ENCODE measurements at places on chromosomes 4 and X.

- DNase-seq, result no peak
These were observed 278.3 kb downstream of the SPRY1 start for GRCh38 chr4:123674762-123675465.

DNA sequence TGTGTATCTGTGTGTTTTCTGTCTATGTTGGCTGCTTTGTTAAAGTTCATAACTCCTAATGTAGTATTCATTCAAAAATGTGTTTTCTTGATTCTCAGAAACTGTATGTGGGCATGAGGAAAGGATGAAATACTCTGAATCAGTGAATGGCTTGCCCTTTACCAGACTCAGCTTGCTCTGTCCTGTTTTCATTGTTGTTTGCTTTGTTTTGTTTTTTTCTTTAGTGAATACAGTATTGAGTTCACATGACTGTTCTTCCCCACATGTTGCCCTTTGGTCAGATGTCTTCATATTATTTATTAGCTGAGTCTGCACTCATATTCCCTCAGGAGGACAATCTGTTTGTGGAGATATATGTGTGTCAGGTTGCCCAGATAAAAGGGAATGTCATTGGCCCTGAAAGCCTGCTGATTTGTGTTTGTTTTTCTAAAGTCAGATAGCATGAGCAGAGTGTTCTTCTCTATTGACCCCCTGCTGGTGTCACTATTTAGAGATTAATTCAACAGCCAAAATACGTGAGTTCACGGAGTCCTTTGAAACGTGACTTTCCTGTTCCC lies 1184.4 kb downstream of the RPA4 start:
- no peak for DNase-seq

DNA sequence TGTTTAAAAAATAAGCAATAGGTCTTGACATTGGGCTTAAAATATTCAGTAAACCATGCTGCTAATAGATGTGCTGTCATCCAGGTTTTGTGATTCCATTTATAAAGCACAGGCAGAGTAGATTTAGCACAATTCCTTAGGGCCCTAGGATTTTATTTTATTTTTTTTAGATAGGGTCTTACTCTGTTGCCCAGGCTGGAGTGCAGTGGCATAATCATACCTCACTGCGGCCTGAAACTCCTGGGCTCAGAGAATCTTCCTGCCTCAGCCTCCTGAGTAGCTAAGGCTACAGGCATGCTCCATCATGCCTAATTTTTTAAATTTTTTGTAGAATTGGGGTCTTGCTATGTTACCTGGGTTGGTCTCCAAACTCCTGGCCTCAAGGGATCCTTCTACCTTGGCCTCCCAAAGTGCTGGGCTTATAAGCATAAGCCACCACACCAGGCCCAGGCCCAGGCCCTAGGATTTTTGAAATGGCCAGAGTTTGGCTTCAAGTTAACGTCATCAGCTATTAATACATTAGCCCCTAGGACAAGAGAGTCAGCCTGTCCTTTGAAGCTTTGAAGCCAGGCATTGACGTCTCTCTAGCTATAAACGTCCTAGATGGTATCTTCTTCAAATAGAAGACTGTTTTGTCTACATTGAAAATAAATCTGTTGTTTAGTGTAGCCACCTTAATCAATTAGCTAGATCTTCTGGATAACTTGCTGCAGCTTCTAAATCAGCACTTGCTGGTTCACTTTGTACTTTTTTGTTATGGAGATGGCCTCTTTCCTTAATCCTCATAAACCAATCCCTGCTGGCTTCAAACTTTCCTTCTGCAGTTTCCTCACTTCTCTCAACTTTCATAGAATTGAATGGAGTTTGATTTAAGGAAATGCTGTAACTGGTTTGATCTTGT lies 35.8 kb downstream of the EIF2S3 start:
- DNase-seq, result no peak

GRCh38 chrX:71239781-71240180 lies 14.2 kb downstream of the ZMYM3 start:
- no peak for DNase-seq

DNA sequence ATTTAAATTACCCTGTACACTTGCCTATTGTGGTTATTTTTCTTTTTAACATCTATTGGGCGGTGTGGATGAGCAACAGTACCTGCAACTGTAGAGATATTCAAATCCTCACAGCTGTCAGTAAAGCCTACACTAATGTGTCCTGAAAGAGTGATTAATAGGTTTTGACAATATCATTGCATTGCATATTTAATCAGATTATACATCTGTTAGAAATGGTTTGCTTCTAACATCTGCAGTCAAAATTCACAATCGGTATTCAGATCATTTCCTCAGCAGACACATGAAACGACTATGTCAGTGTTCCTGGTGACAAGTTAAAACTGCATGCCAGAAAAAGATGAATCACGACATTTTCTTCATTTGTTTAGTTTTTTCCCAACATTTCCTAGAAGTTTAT lies 254.6 kb upstream of the EPHA5 start:
- no peak for DNase-seq

- no peak for DNase-seq
These were observed 163.2 kb downstream of the KDM6A start for GRCh38 chrX:45036161-45036560.

GRCh38 chr4:26021417-26022345 lies 107.7 kb downstream of the SMIM20 start:
- DNase-seq, result no peak

DNA sequence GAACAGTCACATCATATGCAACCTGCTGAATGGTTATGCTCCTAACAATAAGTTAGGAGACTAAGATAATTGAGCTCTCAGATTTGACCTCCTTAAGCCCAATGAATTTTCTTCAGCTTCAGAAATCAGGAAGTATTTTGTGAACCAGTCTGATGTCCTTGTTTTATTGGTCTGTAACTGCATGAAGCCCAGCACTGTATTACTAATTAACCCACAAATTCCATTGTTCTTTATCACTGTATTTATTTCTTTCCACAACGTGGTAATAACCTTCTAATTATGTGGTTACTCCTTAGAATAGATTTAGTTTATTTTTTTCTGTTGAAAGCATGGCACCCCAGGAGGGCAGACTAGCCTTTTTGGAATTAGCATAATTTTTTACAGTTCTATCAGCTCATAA lies 3.9 kb upstream of the MFAP3L start:
- DNase-seq, result no peak

GRCh38 chr4:184417802-184418511 lies 56.4 kb downstream of the IRF2 start:
- no peak for DNase-seq

- no peak for DNase-seq
These were observed 242.5 kb upstream of the PUDP start for GRCh38 chrX:7390441-7390840.

GRCh38 chr4:11805842-11806241 lies 377.1 kb upstream of the HS3ST1 start:
- no peak for DNase-seq

- DNase-seq, result no peak
These were observed 792.2 kb downstream of the ADGRL3 start for GRCh38 chr4:61992351-61992750.

DNA sequence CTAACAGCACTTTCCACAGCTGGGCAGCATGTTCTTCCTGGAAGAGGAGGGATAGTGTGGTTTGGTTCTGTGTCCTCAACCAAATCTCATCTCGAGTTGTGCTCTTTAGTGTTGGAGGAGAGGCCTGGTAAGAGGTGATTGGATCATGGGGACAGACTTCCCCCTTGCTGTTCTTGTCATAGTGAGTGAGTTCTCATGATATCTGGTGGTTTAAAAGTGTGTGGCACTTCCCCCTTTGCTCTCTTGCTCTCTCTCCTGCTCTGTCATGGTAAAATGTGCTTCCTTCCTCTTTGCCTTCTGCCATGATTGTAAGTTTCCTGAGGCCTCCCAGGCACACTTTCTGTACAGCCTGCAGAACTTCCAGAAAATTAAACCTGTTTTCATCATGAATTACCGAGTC lies 133.7 kb upstream of the NDP start:
- DNase-seq, result no peak

GRCh38 chr4:165402375-165402774 lies 23.6 kb downstream of the CPE start:
- no peak for DNase-seq

DNA sequence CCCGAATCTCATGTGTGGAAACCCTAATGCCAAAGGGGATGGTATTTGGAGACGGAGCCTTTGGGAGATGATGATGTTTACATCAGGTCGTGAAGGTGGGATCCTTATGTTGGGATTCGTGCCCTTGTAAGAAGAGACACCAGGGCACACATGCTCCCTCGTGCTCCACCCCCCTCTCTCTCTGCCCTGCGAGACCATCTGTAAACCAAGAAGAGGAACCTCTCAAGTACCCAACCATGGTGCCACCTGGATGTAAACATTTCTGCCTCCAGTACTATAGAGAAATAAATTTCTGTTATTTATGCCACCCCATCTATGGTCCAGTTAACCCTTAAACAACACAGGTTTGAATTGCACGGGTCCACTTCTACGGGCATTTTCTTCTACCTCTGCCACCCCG lies 179.4 kb downstream of the DHRSX start:
- DNase-seq, result no peak

DNA sequence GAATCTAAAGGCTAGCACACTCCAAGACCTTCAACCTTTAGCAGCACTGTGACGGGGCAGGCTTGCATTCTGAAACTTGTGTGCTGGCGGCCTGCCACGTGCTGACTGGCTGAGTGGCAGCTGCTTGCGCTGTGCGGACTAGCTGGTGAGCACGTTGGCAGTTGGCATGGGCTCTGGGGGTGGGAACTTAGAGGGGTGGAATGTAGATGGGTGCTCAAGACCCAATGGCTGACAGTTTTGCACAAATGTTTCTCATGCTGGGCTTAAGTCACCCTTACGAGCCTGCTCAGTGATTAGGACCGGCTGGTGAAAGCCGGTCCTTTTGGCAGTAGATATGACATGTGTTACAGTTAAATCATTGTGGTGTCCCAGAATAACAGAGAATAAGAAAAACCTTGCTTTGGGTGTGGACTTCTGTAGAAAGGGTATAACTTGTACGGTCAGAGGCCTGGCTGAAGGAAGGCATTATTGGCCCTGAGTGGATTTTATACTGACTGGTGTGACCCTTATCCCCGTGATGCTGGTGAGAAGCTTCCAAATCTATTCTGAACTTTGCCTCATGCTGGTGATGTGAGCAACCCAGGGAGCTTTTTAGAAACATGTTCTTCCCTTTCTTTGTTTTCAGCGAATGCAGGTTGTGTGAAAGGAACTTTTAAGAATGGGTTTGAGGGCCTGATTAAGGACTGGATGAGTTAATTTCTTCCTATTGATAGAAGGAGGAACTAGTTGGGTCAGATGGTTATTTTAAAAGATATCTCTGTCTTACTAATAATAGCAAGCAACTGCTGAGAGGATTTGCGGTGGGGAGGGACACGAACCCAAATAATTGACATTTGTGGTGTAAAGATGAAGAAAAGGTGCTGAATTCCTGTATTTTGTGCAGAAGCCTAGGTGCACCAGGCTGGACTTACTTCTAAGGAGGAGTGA lies 107.4 kb upstream of the SLC4A4 start:
- DNase-seq, result no peak

- DNase-seq, result no peak
These were observed 38.6 kb downstream of the TMEM150C start for GRCh38 chr4:82523179-82523578.

DNA sequence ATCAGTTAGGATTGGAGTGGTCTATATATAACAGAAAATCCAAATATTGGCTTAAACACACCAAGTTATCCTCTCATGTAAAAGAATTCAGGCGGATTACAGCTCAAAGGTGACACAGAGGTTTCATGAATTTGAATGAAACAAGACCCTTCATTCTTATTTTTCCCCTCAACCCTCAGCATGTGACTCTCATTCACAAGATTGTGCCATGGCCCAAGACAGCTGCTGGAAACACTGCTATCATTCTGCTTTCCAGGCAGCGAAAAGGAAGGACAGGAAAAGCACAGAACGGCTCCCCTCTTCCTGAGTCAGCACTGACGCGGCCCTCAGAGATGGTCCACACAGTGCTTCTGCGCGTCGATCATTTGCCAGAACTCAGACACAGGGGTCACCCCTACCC lies 891.0 kb upstream of the FRG1 start:
- DNase-seq, result no peak

DNA sequence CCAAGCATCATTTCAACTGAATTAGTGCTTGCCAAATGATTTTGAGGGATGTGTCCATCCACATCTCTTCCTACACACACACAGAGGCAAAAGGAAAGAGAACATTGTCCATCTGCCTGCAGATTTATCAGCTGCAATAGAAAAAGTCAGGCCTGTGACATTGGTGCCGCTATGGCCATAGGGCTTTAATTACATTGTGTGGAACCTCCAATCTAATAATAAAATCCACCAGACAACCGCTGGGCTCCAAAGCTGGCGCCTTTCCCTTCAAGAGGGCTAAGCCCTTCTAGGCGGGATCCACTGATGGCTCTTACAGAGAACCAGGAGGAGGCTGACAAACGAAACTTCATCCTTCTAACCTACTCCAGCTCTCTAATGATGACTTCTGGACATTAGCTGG lies 60.6 kb downstream of the PHOX2B start:
- no peak for DNase-seq

GRCh38 chr4:22573641-22574040 lies 57.8 kb upstream of the ADGRA3 start:
- no peak for DNase-seq

DNA sequence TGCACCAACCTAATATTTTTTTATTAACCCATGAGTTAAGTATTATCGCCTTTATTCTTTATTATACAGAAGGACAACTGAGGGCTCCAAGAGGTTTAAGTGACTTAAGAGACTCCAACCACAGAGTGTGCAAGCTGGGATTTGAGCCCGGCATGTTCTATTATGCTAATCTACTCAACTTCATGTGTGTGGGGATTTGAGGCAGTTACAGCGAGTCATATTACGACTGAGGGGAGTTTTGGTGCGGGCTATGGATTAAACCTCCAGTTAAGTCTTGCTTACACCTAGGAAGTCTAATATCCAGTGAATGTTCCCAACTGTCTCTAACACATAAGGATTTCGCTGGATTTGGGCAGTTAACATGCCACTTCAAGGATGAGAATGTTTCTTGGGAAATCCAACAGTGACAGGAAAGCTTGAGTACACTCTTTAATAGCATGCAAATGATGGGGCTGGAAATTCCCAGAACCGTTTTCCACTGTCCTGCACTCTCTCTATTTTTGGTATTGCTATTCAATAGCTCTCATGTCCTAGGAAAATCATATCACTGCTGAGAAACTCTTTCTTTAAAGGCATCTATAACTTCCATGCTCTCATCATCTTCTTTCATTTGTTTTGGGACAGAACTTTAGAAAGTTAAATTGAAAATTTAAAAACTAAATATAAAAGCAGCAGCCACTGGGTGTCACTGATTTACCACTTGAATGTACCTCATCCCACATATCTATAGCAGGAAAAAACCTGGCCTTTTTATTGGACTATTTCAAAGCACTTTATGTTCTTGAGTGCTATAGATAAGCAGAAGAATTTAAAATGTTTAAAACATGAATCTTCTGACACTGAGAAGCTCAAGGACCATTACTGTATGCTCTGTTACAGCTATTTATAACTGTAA lies 165.1 kb upstream of the TTC29 start:
- no peak for DNase-seq

DNA sequence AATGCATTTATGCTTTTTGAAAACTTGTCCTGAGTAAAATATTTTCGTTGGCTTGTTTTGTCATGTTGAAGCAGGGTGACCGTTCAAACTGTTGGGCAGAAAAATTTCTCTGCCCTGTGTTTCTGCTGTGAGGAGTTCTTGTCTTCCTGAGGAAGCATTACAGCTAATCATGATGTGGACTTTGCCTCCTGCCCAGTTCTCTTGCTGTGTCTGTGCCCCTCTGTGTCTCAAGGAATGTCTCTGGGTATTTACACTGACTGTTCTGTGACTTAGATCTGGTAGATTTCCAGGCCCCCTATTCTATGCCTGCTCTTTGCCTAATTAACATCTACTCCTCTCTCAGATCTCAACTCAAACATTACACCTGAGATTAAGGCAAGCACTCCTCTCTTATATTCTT lies 30.4 kb upstream of the RPL34 start:
- DNase-seq, result no peak
